Fibroblast of skin of back (primary cell): ENCODE measurements at places on chromosomes 7 and 10.

DNA sequence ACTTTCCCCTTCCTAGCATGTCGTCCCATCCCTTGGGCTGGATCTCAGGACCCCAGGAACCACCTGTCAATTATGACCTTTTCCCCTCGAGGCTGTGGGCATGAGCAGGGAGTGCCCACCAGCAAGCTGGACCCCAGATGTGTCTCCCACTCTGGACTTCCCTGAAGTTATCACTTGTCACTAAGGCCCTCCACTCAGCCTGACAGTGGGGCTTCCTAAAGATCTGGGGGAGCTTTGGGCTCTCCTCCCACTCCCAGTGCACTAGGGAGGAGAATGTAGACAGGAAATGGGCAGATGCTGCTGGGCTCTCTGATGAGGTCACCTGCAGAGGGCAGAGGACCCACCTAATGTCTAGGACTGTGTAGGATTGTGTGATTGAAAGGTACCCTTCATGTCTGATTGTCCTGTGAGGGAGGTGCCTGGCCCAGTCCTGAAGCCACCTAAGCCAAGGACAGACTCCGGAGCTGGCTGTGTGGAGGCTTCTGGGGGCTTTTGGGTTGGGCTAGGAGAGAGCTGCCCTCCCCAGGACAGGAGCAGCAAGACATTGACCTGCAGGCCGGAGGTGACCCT is 18.7 kb downstream of the MYO1G start:
- DNase-seq, result no peak

DNA sequence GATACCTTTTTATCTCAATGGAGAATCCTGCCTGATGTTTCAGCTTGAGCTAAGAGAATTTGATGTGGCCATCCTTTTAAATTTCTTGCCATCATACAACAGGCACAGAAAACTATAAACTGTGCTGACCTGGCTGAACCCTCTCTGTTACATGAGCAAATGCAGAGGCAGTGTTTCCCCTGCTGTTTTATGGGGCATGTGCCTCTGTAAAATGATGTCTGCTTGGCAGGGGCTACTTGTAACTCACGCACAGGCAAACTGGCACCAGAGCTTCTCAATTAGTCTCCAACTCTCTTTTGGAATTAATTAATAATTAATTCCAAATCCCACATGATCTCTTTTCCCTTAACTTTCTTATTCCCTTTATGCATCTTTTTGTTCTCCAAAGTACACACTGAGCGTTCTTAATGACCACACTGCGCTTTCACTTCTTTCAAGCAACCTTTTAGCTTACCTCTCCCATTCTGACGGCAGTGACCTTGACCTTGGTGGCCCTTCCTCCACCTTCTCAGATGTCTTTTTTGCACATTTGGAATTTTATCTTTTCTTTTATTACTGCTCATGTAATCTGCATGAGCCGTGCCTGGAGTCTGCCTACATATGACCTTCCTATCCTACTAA is 334.0 kb downstream of the PLXNA4 start:
- DNase-seq, result no peak

DNA sequence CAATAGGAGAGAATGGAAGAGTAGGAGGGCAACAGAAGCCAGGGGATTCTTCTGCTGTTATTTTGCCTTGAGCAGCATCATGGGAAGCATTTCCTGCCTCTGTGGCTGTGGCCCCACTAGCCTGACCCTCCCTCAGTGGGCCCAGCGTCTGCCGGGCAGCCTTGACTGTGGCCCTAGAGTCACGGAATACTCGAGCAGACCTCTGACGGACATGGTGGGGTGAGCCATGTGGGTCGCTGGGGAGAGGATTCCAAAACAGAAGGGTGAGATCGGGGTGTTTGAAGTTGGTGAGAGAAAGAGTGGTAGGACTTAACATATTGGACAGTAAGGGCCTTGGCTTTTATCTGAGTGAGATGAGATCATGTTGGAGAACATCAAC is 8.3 kb upstream of the PRKAG2 start:
- no peak for DNase-seq

DNA sequence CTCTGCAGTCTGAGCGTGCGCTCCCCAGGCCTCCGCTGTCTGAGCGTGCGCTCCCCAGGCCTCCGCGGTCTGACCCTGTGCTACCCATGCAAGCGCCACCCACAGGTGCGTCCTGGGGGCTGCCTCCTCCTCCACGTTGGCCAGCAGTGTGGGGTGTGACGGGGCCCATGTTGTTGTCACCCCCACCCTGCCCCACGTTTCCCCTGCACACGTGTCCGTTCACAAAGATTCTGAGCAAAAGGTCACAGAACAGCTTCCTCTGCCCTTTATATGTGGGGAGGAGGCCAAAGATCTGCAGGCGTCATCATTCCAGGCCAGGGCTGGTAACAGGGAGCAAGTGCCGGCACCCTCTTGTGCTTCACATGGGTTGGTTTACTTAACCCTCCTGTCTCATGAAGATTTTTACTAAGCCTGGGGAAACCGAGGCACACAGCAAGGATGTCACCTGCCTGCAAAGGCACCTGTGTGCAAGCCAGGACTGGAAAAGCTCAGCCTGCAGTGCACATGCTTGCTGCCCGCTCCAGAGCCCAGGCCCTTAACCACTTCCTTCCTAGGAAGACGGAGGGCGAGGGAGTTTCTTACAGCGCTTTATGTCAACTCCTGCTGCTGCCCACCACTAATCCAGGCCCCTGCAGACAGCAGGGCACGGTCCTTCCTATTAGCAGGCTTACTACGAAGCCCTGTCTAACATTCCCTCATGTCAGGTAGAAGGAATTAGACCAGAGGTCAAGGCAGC is 4.8 kb downstream of the GPR146 start:
- DNase-seq, result no peak

DNA sequence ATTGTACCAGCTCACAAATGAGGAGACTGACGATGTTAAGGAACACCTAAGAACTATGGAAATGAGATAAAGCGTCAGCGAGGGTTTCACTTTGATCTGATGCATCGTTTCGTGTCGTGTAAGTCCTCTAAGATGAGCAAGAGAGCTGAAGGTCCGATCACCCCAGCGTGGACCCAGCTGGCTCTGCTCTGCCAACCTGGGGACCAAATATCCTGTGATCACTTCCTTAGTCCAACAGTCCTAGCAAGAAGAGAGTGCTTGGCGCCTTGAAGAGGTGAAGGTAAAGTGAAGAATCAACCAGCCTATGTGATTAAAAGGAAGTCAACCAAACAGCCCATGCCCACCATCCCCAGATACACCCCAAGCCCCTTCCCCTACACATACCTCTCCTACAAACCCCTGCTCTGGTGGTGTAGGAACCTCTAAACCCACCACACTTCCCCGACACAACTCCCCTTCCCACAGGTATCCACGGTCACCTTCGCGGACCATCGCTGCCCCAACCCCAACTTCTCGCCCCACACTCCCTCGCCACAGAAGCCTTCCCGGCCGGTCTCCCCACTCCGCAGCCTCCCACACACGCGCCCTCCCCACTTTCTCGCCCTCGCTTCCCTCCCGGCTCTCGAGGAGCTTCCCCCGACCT is 722 bp downstream of the UPF2 start:
- DNase-seq, result peak; percentile 12

- DNase-seq, result no peak
Observed at GRCh38 chr7:77950548-77950947, 152.0 kb downstream of the PHTF2 start.

GRCh38 chr10:73915206-73915851 is 4.4 kb downstream of the PLAU start:
- no peak for DNase-seq

- no peak for DNase-seq
Observed at GRCh38 chr7:98930921-98931320, 52.6 kb downstream of the TRRAP start.

- DNase-seq, result no peak
Observed at GRCh38 chr7:127252377-127252713, 396 bp downstream of the GRM8 start.

GRCh38 chr7:139676390-139676789 is 101.4 kb downstream of the HIPK2 start:
- no peak for DNase-seq

- DNase-seq, result no peak
Observed at GRCh38 chr7:70583965-70584883, 547.7 kb upstream of the GALNT17 start.

DNA sequence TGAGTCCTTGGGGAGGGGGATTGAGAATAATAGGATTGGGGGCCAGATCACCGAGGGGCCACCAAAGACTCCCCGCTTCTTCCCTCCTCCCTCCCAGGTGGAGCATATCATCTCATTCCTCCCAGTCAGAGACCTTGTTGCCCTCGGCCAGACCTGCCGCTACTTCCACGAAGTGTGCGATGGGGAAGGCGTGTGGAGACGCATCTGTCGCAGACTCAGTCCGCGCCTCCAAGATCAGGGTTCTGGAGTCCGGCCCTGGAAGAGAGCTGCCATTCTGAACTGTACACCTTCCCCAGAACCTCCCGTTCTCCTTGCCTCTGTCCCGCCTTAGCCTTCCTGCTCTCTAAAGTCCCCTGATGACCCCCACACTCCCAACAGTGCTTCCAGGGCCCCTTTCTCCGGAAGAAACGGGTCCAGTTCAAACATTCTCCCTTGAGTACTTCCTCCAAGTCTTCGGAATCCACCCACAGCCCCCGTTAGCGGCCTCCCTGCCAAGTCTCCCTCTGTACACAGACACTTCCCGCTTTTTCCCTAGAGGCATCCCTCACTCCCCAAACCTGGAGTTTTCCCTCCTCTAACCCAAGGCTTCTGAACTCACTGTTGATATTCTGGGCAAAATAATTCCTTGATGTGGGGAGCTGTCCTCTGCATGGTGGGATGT is 4.1 kb downstream of the FBXO24 start:
- no peak for DNase-seq

DNA sequence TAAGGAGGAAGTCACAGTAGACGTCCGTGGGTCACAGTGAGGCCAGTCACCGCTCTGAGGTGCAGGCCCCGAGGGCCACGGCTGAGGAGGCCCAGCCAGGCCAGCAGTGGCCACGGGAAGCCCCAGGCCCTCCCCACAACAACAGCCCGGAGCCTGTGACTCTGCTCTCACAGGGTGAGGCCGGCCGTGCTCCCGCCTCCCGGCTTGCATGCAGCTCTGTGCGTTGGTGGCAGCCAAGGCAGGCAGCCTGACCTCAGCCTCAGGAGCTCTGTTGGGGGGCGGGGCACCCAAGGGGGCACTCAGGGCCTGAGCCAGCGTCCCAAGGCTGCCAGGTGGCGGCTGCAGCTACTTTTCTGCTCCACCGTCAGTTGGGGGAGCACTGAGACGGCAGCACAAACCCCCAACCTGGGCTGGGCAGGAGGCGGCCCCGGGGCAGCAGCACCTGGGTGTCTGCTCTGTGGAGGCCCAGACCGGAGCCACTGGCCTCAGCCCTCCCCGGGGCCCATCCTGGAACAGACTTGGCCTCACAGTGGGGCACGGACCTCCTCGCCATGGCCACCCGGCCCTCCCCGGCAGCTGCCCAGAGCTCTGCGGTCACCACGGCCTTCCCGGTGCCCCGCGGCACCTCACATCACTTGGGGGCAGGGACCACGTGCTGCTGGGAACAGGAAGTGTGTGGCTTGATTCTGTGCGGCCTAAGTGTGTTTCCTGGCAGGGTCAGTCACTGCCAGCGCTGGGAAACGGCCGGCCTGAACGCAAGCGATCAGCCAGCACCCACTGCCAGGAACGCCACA is 13.3 kb downstream of the CYP2W1 start:
- DNase-seq, result no peak
